Activated CD8-positive, alpha-beta memory T cell treated with anti-CD3 and anti-CD28 coated beads, Interleukin-2, amount 10 ng/mL, durations not matched to agents 7 days and 5 days (primary cell): ENCODE measurements at places on chromosomes 11 and 22. TPM values are rescaled to one million over a fixed set of nuclear protein-coding genes. Genes with fewer than 3 reads are reported as not detected.
A peak's percentile ranks its signal among the peaks of the same experiment; 100 is the strongest.

DNA sequence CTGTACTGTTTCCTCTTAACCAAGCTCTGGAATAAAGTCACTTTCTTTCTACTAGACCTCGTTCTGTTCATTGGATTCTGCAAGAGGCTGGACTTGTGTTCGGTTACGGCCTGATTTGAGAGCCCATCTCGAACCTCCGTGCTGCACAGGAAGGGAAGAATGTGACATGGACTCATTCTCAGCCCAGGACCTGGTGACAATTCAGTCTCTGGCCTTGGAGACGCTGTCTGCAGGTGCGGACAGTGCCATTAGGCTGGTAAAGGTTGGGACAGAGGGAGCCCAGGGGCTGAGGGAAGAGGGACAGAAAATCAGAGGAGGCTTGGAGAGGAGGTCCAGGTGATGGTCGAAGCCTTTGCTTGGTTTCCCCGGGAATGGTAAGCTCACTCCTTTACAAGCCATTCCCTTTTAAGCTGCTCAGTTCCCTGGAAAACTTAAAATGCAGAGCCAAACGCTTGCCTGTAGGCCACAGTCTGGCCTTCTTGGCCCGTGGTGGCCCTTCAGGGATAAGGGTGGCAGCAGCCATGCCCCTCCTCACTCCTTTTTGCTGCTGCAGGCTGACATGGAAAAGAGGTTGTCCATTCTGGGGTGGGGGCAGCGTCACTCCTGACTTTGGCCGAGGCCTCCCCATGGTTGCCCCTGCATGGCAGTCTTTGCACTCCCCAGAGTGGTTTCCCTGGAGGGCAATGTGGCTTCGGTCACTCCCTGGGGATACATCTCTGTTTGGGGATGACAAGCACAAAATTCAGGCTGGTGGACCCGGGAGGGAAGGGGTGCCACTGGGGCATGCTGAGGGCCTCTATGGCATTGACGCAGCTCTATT, 52.3 kb downstream of the SHISAL1 start:
- H3K27ac ChIP-seq, result no peak overlapping the region
- H3K4me3 ChIP-seq, result no peak overlapping the region
- H3K36me3 ChIP-seq, result no peaks in the 10 kb centered on the region
- DNase-seq, result no peak
- peaks cover 20% of the 10 kb centered on the region for H3K27me3 ChIP-seq

DNA sequence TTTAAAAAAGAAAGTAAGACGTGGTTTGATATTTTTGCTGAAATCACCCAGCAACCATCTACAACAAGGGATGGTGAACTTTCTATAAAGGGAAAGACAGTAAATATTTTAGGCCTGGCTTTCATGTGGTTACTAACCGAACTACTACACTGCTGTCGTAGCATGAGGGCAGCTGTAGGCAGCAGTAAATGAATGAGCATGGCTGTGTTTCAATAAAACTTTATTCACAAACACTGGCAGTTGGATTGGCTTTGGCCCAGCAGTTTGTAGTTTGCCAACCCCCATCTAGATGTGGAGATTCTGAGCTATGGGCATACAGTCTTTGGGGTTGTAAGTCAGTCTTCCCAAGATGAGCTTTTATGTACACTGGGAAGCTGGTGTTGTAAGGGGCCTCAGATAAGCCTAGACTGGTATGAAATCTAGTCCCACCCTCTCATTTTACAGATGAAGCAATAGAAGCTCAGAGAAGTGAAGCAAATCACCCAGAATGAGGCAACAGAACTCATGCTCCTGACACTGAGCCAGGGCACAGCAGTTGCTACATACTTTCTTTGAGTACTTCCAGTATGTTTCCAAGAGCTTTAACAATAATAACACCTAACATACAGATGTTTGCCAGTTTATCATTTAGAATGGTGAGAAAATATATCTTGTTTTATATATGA, 204.4 kb downstream of the ADAMTS15 start:
- DNase-seq, result no peak
- H3K36me3 ChIP-seq, result no peaks in the 10 kb centered on the region
- no peak overlapping the region for H3K4me3 ChIP-seq
- H3K27ac ChIP-seq, result no peak overlapping the region
- peaks cover 17% of the 10 kb centered on the region for H3K27me3 ChIP-seq

- H3K36me3 ChIP-seq, result no peaks in the 10 kb centered on the region
- H3K4me1 ChIP-seq, result no peaks in the 10 kb centered on the region
- H3K27me3 ChIP-seq, result no peaks in the 10 kb centered on the region
These were observed 84.4 kb downstream of the MED15 start for GRCh38 chr22:20591660-20592310.

CNGA4 gene
- total RNA-seq, result 0.26 TPM

DNA sequence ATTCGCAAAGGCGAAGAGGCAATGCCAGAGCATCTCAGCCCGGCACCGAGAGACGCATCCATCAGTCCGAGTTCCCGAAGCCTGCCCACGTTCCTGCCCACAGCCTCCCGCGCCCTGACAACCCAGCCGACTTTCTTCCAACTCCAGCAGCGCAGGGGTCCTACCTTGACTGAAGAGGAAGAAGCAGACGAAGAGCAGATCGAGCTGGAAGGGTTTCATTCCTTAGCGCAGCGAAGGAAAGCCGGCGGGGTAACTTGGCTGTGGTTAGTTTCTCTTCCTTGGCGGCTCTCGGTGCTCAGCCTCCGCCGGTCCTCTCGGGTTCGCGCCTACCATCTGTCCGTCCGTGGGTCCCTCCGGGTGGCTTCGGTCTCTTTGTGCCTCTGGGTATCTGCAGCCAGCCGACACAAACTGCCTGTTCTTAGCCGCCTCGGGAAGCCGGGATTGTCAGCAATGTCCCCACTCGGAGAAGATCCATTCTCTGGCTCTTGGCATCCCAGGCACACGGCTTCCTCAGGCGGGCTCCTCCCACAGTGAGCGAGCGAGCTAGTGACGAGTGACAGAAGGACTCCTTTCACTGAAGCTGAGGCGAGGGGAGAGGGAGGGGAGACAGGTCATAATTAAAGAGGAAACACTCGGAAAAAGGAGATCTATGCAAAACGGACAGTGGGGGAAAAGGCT, at the start of gene KIRREL3:
Gene KIRREL3, minus strand, starts transcription at position 480 of the 678 bp plus-strand sequence.
- peaks cover 17% of the 10 kb centered on the region for H3K27me3 ChIP-seq
- H3K4me3 ChIP-seq, result no peak within 1 kb of the TSS
- no peak within 1 kb of the TSS for H3K27ac ChIP-seq
- H3K36me3 ChIP-seq, result no peaks in the 10 kb centered on the region
- DNase-seq, result no peak

DYNC2H1 gene
- total RNA-seq, result 4.9 TPM

DNA sequence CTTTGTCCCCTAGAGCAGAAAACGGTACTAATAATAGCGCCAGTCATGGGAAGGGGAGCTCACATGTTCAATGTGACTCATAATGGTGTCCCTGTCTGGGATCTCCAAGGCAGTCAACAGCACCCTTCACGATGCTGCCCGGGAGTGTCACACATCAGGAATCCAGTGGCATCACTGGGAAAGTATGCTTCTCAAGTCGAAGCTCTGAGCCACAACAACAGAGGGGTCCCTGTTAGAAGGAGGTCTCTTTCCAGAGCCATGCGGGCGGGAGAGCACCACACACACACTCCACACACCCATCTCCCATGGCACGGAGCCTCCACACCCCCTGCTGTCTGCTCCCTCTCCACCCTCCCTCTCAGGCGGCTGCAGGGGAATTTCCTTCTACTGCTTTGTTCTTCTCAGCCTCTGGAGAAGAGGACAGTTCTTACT, 119.7 kb downstream of the ETS1 start:
- H3K4me3 ChIP-seq, result no peak overlapping the region
- peaks cover 92% of the 10 kb centered on the region for H3K36me3 ChIP-seq
- peak overlapping the region; percentile 82 for H3K27ac ChIP-seq
- no peak for DNase-seq

GRCh38 chr22:29190918-29191317, 14.8 kb upstream of the EMID1 start:
- peaks cover 1% of the 10 kb centered on the region for H3K36me3 ChIP-seq
- H3K27me3 ChIP-seq, result peaks cover 28% of the 10 kb centered on the region
- H3K27ac ChIP-seq, result no peak overlapping the region
- no peaks in the 10 kb centered on the region for H3K4me1 ChIP-seq
- no peak for DNase-seq

LRRC56 gene
- 1.7 TPM for total RNA-seq

OR51B4 gene
- not detected for total RNA-seq

- H3K4me1 ChIP-seq, result peaks cover 19% of the 10 kb centered on the region
- no peak for DNase-seq
- no peaks in the 10 kb centered on the region for H3K27me3 ChIP-seq
These were observed 33.5 kb downstream of the MYO18B start for GRCh38 chr22:25775531-25775930.

- no peaks in the 10 kb centered on the region for H3K36me3 ChIP-seq
- H3K27me3 ChIP-seq, result peaks cover 79% of the 10 kb centered on the region
- H3K27ac ChIP-seq, result no peak overlapping the region
- H3K4me3 ChIP-seq, result no peak overlapping the region
- no peak for DNase-seq
- peaks cover 8% of the 10 kb centered on the region for H3K4me1 ChIP-seq
These were observed 19.9 kb downstream of the TEAD1 start for GRCh38 chr11:12694183-12694531.

OR8D4 gene
- total RNA-seq, result not detected

OR8J3 gene
- not detected for total RNA-seq

- peaks cover 30% of the 10 kb centered on the region for H3K4me1 ChIP-seq
- H3K27ac ChIP-seq, result no peak overlapping the region
- no peak for DNase-seq
- peaks cover 15% of the 10 kb centered on the region for H3K27me3 ChIP-seq
These were observed 3.4 kb downstream of the TIGD3 start for GRCh38 chr11:65357856-65358356.

DNA sequence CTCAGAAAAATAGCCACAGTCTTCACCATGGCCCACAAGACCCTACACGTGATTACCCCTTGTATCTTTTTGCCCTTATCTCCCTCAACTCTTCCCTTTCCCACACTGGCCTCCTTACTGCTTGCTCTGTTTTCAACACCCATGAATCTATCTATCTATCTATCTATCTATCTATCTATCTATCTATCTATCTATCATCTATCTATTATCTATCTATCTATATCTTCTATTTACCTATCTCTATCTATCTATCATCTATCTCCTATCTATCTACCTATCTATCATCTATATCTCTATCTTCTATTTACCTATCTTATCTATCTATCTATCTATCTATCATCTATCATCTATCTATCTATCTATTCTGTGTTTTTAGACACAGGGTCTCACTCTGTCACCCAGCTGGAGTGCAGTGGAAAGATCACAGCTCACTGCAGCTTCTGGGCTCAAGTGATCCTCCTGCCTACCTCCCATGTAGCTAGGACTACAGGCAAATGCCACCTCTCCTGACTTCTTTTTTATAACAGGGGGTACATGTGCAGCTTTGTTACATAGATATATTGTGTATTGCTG, 54.2 kb downstream of the CNTF start:
- H3K4me1 ChIP-seq, result no peaks in the 10 kb centered on the region
- DNase-seq, result no peak
- H3K27ac ChIP-seq, result no peak overlapping the region
- no peaks in the 10 kb centered on the region for H3K36me3 ChIP-seq
- peaks cover 5% of the 10 kb centered on the region for H3K27me3 ChIP-seq

CHRM1 gene
- total RNA-seq, result not detected

OR4A16 gene
- not detected for total RNA-seq

LDLRAD3 gene
- not detected for total RNA-seq

SYT12 gene
- total RNA-seq, result not detected

DNA sequence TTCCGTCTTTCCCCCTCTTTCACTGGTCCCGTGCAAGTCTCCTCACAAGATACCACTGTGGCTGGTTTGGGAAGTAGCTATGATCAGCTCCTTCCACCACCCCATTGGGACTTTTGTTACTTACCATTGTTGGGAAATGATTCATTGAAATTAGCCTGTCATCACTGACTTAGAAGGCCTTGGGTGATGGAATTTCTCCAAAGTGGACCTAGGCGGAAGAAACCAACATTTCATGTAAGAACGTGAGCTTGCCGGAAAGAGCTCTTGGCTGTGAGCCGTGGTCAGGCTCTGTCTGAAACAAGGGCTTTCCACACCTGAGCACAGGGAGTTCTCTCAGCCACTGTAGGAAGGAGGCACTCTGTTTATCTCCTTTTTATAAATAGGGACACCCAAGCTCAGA, 23.5 kb upstream of the CRYBB3 start:
- no peaks in the 10 kb centered on the region for H3K4me1 ChIP-seq
- no peak for DNase-seq
- no peak overlapping the region for H3K4me3 ChIP-seq
- H3K36me3 ChIP-seq, result peaks cover 16% of the 10 kb centered on the region
- no peak overlapping the region for H3K27ac ChIP-seq
- no peaks in the 10 kb centered on the region for H3K27me3 ChIP-seq

DNA sequence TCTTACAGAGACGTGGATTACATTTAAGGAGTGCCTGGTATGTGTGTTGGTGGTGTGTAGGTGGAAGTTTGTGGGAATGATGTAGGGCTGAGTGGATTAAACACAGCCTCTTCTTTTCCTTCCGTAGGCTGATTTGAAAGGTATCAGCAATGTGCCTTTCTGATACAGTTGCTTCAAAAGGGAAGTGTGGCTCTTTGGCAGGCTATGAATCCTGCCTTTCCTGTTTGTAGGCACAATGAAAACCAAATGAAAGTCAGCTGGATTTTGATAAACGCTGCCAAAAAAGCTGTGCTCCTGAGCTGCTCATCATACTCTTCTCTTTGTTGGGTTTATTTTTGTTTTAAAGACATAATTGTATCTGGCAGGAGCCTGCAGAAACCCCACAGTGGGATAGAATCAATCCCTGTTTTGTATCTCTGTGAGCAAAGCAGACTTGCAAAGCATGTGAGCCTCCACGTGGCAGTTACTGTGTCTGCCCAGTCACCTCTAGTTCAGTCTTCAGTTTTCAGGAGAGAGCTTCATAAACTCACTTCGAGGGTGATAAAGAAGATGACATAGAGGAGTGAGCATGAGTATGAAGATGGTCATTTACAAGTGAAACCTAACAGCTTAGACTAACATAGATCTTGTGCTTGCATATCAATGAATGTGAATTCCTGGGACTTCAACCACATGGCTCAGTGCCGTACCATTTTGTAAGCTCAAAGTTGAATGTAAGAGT, 655.7 kb upstream of the KIRREL3 start:
- H3K27ac ChIP-seq, result no peak overlapping the region
- no peaks in the 10 kb centered on the region for H3K4me1 ChIP-seq
- H3K4me3 ChIP-seq, result no peak overlapping the region
- H3K36me3 ChIP-seq, result no peaks in the 10 kb centered on the region
- no peak for DNase-seq

DNA sequence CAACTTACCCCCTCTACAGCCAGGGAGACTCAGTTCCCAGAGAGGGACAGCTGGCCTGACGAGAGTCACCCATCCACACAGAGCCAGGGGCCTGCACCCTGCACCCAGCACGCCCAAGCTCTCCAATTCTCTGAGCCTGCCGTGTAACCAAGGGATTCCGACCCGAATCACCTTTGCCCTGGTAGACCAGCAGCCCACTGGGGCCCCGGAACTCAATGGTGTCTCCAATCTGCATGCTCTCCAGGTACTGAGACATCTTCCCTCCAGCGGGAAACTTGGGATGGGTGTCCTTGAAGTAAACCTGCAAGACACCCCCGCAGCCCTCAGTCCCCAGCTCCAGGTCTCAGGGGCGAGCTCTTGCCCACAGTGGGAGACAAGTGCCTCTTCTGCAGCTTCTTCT, 12.4 kb downstream of the ATP5MGL start:
- H3K36me3 ChIP-seq, result peaks cover 3% of the 10 kb centered on the region
- H3K27me3 ChIP-seq, result no peaks in the 10 kb centered on the region
- H3K4me3 ChIP-seq, result no peak overlapping the region
- DNase-seq, result no peak
